ENCODE measurements at places on chromosomes 16 and 17.

- DNase-seq = no peak
Measured at GRCh38 chr16:75760018-75760519, 33.8 kb upstream of the CPHXL start.

GRCh38 chr17:63001689-63002394, 35.8 kb downstream of the TANC2 start:
- DNase-seq = no peak

DNA sequence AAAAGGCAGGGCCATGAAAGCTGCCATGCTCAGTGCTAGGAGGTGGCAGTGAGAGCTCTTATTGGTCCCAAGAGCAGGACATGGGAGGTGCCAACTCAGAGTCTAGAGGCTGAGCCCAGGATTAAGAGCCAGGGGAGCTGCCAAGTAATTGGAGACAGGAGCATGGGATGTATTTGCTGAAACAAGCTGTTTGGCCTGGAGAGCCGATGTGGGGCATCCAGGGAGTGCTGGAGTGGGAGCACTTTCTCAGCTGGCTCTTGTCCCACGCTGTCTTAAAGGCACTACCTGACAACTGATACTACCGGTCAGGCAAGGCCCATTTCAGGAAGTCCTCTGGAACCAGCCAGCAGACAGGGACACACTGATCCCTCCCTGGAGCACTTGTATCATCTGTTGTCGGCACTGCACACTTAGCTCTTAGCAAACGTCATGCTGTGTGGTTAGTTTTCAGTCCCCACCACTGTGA, 19.3 kb downstream of the ANKFN1 start:
- no peak for DNase-seq

DNA sequence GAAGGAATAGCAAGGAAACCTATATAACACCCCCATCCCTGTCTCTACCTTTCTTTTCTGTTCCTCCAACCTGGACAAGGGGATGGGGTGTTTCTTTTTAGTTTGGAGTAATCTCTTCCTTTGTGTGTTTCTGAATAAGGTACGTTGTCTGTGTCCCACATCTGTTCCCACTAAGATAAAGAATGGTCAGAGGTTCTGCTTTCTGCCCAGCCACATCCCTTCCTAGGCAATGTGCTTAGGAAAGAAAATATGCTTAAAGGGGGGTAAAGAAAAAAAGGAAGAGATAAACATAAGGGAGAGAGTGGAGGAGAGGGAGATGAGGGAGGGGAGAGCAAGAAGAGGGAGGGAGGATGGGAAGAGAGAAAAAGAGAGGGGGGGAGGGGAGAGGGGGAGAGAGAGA, 35.1 kb downstream of the SLC6A2 start:
- no peak for DNase-seq

DNA sequence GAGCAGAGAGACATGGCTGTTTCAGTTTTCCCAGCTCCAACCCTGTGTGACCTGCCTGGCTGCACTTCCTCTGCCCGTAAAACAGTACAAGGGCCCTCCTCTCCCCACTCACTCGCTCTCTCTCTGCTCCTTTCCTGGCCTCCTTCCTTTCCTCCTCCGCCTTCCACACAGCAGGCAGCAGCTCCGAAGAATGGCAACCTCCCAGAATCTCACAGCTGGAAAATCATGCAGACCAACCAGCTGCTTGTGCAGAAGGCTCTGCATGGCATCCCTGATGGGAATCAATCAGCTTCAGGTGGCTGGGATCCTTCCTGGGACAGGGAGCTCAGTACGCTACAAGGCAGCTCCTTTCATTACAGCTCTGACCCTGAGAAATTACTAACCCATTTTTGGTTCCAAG, 27.4 kb downstream of the TMEM132E start:
- DNase-seq = no peak

- no peak for DNase-seq
Measured at GRCh38 chr16:69561901-69562300, 3.9 kb upstream of the NFAT5 start.

GRCh38 chr17:14359163-14360020, 58.5 kb downstream of the HS3ST3B1 start:
- no peak for DNase-seq

GRCh38 chr17:37494971-37495370, 5.3 kb downstream of the DUSP14 start:
- no peak for DNase-seq

DNA sequence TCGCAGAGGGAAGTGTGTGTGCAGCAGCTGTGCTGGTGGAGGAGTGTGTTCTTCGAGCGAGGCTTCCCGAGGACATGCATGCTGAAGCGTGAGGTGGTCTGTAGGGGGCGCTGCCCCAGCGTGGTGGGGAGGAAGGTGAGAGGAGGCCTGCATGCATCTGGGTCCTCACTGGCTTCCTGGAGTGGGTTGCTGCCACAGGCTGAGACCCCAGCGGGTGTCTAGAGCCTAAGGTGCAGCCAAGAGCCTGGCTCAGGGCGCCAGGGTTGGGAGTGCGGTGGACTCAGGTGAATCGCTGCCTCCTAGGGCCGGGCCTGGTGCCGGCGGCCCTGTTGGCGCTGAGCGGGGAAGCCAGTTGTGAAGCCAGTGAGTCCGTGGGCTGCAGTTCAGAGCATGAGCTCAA, 7.5 kb upstream of the HSD3B7 start:
- DNase-seq = no peak

GRCh38 chr17:79176792-79177601, 102.4 kb downstream of the ENGASE start:
- DNase-seq = no peak

GRCh38 chr17:36980280-36980761, 31.6 kb downstream of the AATF start:
- no peak for DNase-seq

GRCh38 chr16:50568187-50568815, 20.1 kb downstream of the NKD1 start:
- no peak for DNase-seq

DNA sequence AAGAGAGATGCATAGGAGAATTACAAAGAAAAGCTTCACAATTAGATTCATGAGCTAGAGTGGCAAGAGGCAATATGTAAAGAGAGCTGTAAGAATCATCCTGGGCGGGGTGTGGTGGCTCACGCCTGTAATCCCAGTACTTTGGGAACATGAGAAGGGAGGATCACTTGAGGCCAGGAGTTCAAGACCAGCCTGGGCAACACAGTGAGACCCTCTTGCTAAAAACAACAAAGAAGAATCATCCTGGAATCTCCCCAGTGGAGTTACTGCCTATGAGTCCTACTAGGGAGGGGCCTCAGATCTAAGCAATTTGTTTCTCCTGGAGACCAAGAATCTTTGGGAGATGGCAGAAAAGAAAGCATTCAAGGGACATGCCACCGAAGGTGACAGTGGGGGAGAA, 119.1 kb downstream of the HIC1 start:
- no peak for DNase-seq

GRCh38 chr17:81480140-81481072, 32.2 kb downstream of the ACTG1 start:
- DNase-seq = no peak

DNA sequence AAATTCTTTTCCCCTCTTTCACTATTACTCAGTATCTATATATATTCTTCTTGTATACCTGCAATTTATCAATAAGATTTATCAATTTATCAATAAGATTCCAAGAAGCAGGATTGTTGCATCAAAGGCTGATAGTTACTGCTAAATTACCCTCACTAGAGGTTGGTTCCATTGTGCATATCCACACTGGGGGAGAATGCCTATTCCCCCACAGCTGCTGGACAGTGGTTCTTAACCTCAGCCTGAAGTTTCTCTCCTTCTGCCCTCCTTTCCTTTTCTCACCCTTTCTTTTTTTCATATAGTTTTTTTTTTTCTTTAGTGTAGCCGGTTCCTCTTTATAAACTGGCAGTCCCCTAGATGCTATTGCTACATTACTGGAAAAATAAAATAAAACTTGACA, 6.3 kb downstream of the C17orf78 start:
- no peak for DNase-seq

GRCh38 chr17:79046916-79047280, 22.9 kb downstream of the C1QTNF1 start:
- DNase-seq = no peak

GRCh38 chr17:66533572-66533971, 231.2 kb downstream of the PRKCA start:
- DNase-seq = no peak

DNA sequence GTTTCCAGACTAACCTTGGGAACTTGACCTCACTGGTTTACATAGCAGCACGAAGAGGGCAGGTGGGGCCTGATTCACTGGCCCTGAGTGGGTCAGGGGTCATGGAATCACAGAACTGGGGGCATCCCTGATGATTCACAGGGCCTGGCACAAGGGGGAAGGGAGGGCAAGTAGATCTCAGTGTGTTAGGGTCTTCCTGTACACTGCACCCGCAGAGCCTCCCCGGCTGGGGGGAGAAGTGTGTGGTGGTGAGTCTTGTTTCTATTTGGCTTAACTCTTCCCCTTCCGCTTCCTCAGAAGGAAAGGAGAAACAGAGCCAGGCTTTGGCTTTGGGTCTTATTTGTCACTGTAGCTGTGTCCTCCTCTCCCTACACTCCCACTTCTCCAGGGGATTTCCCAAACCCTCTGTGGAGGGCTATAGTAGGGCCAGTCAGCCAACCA, 3.7 kb downstream of the STARD3 start:
- DNase-seq = no peak

- no peak for DNase-seq
Measured at GRCh38 chr16:85879975-85880831, 18.8 kb upstream of the IRF8 start.

- peak; percentile 87 for DNase-seq
Measured at GRCh38 chr17:59845595-59846393, 46.9 kb downstream of the TUBD1 start.

DNA sequence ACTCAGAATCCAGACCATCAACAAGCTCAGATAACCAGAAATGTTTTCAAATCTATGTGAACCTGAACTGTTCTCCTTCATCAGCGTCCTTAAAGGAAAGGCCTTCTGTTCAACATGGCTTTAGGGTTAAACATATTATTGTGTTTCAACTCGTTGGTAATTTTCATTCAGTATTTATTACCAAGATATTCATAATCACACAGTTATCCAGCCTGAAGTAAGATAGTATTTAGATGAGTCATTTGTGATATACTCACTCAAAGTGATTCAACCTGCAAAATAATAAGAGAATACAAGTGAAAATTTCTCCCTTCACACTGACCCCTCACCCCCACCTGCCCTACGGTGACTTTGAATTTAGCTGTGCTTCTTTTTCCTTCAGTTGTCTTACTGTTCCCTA, 3.0 kb downstream of the CYLD start:
- DNase-seq = no peak

- DNase-seq = no peak
Measured at GRCh38 chr17:32497431-32498205, 10.8 kb downstream of the CDK5R1 start.

DNA sequence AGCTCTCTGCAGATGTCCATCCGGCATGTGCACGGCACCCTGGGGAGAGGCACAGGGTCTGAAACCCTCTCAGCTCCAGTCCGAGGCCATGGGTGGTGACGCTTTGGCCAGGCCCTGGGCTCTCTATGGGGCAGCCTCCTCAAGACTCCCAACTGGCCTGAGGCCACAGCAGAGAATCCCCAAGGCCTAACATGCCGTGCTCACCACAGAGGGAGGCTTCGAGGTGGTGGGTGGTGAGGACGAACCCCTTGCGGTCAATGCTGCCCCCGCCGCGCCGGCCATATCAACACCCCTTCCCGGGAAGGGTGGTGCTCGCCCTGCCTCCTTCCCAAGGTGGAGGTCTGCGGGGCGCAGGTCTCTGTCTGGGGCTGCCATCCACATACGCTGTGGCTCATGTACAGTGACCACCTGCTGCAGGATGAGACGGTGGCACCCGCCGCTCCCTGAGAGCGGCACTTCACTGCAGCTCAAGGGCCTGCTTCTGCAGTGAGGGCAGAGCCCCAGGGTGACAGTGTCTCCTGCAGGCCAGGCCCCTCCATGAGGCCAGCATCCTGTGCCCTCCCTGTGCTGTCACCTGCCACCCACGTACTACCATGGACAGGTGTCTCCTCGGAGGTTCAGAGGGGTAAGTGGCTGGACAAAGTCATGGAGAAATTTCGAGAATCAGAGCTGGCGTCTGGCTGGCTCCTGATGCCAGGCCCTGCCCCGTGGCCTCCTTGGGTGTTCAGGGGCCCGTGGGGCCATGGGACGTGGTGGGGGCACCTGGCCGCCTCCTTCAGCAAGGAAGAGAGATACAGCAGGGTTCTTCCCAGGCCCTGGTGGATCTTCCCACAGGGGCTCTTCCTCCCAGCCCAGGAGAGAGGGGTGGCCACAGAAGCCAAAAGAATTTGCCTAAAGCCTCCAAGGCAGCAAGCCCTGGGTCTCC, 54.6 kb upstream of the ACSF3 start:
- no peak for DNase-seq

GRCh38 chr16:69340095-69340644, 598 bp downstream of the NIP7 start:
- DNase-seq = no peak

DNA sequence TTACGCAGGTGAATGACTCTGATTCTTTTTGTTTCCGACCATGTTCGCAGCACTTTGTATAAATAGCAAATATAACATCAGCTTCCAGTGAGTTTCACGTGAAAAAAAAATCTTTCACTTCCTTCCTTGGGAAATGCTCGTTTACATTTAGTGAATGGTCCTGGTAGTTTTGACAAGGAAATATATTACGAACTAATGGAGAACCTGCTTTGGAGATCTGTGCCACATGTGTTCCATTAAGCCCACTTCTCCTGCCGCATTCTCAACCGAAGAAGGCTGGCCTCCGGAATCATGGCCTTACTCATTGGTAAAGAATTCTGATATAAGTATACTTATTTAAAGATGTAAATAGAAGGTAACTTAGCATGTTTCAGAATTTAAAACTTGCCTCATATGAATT, 3.6 kb downstream of the CRAMP1 start:
- no peak for DNase-seq

- DNase-seq = no peak
Measured at GRCh38 chr17:80885947-80886582, 105.6 kb upstream of the CHMP6 start.

DNA sequence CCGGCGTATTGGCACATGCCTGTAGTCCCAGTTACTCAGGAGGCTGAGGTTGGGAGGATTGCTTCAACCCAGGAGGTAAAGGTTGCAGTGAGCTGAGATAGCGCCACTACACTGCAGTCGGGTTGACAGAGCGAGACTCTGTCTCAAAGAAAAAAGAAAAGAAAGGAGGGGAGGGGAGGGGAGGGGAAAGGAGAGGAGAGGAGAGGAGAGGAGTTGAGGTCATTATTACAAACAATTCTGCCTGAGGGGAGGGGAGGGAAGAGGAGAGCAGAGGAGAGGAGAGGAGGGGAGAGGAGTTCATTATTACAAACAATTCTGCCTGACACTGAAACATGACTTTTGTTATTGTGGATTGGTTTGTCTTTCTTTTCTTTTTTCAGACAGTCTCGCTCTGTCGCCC, 19.8 kb upstream of the ABCA5 start:
- DNase-seq = no peak

DNA sequence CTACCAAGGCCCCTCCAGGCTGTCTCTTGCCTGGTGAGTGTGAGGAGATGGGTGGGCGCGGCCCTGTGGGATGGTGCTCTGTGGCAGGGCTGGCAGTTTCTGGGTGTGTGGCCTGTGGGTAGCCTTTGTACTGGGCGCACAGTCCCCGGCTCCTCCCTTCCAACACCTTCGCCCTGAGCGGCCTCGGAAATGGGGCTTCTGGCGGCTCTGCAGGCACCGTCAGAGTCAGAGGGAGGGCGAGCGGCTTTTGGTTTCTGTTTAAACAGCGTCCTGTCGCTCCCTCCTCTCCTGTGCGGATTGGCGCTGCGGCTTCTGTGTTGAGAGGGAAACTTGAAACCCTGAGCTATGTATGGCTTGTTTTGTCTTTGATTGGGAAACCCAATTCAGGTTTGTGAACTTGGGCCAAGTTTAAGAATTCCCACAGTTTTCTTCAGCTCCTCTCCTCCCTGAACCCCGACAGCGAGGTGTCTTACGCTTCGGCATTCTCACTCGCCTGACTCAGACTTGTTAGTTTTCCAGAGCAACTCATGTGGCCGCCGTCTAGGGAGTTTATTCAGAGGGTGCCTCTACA, 8.3 kb upstream of the ZNF750 start:
- peak; percentile 63 for DNase-seq

All from breast epithelium (tissue), 4 donors.